ENCODE measurements at places on chromosomes 7 and 10.
A peak's percentile ranks its signal among the peaks of the same experiment; 100 is the strongest.

DNA sequence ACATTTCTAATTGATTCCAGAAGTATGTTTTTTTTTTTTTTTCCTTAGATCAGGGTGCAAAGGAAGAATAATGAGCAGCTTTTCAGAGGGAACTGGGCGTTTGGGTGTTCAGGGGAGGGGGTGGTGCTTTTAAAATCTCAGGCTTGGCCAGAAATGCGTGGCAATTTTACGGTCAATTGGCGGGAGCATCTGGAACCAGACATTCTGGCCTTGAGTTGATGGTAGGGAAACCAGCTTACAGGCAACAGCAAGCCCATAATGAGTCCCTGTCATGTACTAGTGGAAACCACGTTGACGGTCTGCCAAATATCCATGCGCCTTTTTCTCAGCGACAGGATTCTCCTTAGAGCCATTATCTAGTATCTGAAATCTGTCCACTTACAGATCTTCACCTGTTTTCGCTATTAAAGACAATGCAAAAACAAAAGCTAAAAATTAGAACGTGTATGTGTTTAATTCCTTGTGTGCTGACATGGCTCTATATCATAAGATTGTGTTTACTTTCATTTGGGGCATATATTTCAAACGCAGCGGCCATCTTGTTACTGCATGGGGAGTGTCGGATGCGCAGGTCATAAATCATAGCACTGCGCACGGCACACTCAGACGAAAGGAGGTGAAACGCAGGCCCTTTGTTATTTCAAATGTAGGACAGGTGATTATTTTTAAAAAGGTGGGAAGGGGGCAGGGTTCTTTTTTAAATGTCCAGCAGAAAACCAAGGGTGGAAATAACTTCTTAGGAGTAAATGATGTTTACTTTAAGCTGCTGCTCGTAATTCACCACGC lies 209.2 kb downstream of the AGMO start:
- no peak for DNase-seq

GRCh38 chr7:123715198-123715597 lies 33.6 kb downstream of the WASL start:
- DNase-seq, result no peak

GRCh38 chr7:140656548-140657515 lies 15.9 kb upstream of the ADCK2 start:
- DNase-seq, result peak; percentile 71

- no peak for DNase-seq
Measured at GRCh38 chr7:85554236-85555178, 367.7 kb upstream of the SEMA3D start.
